Foreskin melanocyte (primary cell): ENCODE measurements at places on chromosomes 6 and 20.
A peak's percentile ranks its signal among the peaks of the same experiment; 100 is the strongest.

GRCh38 chr20:2816583-2817340, 598 bp downstream of the TMEM239 start:
- no peak for DNase-seq

DNA sequence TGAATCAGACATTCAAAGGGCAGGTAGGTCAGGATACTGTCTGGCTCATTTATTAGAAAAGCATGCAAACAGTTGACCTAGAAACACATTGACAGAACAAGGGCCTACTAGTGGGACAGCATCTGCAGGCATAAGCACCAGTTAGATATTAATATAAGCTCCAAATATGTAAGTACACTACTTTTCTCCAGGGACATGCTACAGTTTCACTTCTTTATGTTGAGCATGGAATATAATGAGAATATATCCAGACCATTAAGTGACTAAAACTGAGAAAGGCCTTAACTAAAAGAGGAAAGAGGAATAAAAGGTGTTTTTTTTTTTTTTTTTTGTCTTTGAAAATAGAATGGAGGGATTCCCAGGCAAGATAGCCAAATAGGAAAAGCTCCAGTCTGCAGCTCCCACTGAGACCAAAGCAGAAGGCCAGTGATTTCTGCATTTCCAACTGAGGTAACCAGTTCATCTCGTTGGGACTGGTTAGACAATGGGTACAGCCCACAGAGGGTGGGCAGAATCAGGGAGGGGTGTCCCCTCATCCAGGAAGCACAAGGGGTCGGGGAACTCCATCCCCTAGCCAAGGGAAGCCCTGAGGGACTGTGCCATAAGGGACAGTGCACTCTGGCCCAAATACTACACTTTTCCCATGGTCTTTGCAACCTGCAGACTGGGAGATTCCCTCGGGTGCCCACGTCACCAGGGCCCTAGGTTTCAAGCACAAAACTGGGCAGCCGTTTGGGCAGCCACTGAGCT, 251.6 kb downstream of the PHF3 start:
- no peak for DNase-seq

DNA sequence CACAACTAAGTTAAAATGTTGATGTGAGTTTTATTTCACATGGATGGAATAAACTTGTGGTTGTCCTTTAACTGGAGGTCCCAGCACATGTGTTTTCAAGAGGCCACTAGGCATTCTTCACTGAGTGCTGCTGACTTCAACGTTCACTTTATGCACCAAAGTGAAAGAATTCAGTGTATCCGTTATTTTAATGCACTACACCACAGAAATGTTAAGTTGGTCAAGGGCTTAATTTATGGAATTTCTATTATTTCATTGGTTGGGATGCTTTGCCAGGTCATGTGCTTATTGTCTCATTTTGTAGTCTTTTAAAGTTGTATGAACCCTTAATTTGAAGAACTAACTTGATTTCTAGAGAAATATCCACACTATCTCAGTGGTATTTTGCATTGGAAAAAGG, 106.4 kb downstream of the PPP1R14C start:
- peak; percentile 74 for DNase-seq

DNA sequence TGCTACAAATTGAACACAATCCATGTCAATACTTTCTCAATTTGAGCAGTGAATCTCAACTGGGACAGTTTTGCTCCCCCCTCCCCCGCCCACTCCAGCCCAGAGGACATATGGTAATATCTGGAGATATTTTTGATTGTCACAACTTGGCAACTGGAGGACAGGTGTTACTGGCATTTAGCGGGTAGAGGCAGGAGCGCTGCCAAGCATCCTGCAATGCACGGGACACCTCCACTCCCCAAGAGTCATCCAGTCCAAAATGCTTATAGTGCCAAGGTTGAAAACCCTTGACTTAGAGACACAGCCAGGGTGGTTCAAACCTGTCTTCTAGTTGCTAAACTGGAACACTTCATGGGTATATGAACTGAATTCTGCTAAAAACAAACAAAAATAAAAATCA, 26.9 kb upstream of the LRRC1 start:
- no peak for DNase-seq

DNA sequence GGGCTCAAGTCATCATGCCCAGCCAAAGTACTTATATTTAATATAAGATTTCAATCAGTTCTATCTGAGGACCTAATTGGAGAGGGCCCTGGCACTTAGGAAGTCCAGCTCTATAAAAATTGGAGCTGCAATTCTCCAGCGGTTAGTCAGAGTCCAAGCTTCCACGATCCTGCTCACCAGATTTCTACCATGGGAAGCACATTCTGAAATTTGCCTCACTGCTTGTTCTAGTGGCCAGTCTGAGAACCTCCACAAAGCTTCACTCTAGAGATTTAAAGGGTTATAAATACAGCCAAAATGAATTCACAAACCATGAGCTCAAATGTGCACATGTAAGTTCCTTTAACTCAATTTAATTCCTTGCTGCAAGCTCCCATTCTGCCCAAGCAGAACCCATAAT, 33.5 kb downstream of the PNLDC1 start:
- DNase-seq = no peak

DNA sequence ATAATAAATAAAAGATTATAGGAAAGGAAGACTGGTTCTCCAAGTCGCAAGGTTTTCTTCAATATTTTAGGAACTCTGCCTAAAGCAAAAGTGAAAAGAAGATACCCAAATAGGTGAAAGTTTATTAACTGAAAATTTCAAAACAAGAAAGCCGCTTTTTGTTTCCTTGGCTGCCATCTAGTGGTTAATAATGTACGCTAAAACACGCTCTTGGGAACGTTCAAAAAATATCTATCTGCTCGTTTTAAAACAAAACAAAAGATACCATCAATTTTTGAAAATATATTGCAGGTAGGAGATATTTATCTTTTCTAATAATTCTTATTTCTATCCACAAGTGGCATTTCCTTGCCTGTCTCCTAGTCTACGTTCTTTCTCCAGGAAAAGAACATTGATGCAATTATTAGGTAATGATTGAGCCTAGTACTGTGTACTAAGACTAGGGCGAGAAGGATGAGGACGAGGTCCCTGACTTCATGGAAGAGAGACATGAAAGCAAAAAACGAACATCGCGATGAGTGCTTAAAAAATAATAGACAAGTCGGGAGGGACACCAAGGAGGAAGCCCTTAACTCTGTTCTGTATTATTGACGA, 97.2 kb downstream of the SPTLC3 start:
- no peak for DNase-seq

- DNase-seq = no peak
Observed at GRCh38 chr20:33671573-33672288, 2.5 kb downstream of the NECAB3 start.

- no peak for DNase-seq
Observed at GRCh38 chr20:5670874-5671273, 79.3 kb upstream of the SHLD1 start.

GRCh38 chr6:53793318-53794136, 1.3 kb upstream of the LRRC1 start:
- DNase-seq = no peak

DNA sequence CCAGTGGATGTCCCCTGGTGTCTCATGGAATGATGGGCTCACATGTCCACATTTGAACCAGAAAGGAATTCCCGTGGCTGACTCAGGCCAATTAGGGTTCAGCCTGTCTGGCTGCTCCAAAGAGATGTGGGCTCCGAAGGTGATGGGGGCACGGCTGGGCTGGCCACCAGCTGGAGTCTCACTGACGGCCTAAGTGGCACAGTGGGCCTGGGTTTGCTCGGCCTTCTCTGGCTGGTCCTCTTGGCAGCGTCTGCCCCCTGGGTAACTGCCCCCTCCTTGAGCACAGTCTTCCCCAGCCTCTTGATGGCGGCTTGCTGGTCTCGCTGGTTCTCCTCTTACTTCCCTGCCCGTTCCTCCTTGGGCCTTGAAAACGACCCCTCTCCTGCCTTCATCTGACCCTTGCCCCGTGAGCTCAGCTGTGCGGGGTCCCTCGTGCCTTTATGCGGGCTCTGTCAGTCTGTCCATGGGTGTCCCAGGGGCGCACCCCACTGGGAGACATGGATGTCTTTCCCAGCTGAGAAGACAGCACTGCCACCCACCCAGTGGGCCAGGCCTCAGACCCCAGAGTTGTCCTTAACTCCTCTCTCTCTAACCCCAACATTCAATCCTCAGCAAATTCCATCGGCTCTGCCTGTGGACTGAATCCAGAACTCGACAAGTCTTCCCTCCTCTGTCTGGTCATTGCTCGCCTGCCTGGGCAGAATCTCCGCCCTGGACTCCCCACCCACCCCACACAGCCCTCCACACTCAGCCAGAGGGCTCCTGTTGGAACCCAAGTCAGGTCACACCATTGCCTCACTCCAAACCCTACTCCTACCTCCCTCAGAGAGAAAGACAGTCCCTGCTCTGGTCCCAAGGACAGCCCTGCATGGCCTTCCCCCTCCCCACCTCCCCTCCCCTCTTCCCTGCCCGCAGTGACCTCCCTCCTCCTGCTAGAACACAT, 78.7 kb downstream of the CEBPB start:
- no peak for DNase-seq

DNA sequence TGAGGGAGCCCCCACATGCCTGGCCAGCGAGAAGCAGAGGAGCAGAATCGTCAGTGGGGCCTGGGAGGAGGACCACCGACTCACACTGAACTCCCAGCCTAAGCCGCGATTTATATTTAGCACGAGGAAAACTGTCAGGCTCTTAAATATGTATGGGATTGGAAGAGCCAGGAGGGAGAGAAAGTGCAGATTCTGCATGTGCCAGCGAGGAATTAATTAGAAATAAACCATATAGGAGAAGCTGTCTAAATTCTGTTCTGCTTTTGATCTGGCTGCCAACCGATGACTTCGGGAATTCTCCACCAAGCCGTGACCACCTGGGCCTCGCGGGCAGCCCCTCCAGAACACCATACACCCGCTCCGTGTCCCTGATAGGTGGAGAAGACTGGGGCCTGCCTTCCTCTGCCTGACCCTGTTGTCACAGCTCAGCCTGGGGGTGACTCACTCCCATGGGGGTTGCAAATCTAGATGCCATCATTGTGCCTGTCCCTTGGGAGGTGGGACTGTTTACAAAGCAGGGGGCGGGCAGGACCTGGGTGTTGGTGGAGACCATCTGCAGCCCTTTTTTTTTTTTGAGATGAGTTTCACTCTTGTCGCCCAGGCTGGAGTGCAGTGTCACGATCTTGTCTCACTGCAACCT, 91.1 kb upstream of the PMEPA1 start:
- DNase-seq = no peak

- DNase-seq = no peak
Observed at GRCh38 chr6:155765275-155766194, 309.9 kb upstream of the NOX3 start.

DNA sequence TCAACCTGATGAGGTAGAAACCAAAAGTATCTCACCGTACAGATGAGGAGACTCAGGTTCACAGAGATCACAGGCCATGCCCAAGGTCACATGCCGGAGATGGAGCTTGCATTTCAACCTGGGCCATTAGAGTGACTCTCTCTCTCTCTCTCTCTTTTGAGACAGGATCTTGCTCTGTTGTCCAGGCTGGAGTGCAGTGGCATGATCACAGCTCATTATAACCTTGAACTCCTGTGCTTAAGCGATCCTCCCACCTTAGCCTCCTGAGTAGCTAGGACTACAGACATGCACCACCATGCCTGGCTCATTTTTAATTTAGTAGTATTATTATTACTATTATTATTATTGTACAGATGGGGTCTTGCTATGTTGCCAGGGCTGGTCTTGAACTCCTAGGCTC, 2.8 kb upstream of the CSNK2A1 start:
- DNase-seq = no peak

- no peak for DNase-seq
Observed at GRCh38 chr20:6886065-6886729, 118.7 kb downstream of the BMP2 start.

- DNase-seq = no peak
Observed at GRCh38 chr6:23547851-23548250, 578.2 kb upstream of the NRSN1 start.

DNA sequence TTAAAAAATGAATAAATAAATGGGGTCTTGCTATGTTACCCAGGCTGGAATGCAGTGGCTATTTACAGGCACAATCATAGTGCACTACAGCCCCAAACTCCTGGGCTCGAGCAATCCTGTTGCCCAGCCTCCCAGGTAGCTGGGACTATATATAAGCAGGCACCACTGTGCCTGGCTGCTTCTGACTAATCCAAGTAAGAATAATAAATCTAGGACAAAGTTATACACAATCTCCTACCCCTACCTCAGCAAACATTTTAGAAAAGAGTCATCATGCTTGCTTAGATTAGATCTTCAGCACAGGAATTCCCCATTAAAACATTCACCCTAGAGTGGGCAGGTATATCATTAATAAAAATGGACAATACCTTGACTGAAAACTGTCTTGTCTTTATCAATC, 124.6 kb downstream of the REV3L start:
- no peak for DNase-seq

DNA sequence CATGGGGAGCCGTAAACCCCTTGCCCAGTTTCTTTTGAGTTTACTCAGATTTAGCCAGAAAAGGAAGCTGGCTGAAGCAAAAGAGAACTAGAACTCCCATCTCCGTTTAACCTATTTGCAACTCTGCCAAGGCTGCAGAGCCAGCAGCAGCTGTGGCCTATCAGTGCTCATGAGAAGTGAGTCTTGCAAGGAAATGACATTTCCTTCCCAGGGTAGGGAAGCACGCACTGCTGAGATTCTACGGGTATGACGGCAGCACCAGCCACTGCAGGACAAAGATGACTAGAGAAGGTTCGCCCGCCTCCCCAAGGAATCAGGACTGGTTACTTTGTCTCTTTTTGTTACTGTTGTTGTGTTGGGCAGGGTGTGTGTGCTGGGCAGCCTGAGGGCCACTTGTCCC, 47.6 kb downstream of the PPP1R3G start:
- no peak for DNase-seq

DNA sequence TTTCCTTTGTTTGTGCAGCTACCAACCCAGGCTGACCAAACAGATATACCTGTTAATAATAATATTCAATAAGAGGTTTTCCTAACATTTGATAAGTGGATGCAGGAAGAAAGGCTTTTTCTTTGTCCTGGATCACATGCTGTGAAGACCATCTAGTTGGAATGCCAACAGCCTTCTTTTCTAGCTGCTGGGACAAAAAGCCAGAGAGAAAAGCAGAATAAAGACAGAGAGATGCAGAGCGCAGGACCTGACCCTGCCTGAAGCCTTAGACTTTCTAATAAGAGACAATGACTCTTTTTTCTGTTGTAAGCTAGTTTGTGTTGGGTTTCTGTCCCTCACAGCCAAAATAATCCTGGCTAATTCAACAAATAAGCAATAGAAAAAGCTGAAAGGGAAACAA, 308.2 kb downstream of the PHF3 start:
- peak; percentile 14 for DNase-seq

GRCh38 chr20:64036346-64037198, 590 bp downstream of the C20orf204 start:
- no peak for DNase-seq

DNA sequence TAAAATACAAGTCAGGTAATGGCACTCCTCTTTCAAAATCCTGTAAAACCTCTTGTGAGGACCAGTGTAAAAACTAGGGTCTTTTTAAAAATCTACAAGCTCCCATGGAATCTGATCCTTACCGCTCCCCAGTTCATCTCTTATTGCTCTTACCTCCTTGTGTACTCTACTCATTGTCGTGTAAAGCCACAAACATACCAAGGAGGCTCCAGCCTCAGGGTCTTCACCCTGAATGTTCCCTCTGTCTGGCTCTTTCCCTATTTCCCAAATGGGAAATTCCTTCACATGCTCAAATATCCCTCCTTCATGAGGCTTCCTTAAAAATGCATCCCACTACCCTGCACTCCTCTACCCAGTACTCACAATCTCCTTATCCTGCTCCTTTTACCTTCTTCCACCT, 67.1 kb downstream of the TASP1 start:
- peak; percentile 2 for DNase-seq
